ENCODE measurements at places on chromosomes 3 and 15. TPM values are rescaled to one million over a fixed set of nuclear protein-coding genes. Genes with fewer than 3 reads are reported as not detected.

GRCh38 chr3:86774082-86774691 is 216.8 kb downstream of the VGLL3 start:
- no peaks in the 10 kb centered on the region for H3K4me1 ChIP-seq
- H3K27me3 ChIP-seq, result no peaks in the 10 kb centered on the region
- H3K4me3 ChIP-seq, result no peak overlapping the region
- no peaks in the 10 kb centered on the region for H3K36me3 ChIP-seq
- no peak for DNase-seq

KBTBD8 gene
- not detected for total RNA-seq

CIP2A gene
- total RNA-seq, result 3.3 TPM

GOLGA8R gene
- total RNA-seq, result 0.26 TPM

LRRIQ4 gene
- not detected for total RNA-seq

- no peaks in the 10 kb centered on the region for H3K36me3 ChIP-seq
- H3K4me3 ChIP-seq, result no peak overlapping the region
- H3K4me1 ChIP-seq, result peaks cover 15% of the 10 kb centered on the region
- no peaks in the 10 kb centered on the region for H3K27me3 ChIP-seq
Measured at GRCh38 chr15:64635499-64636495, 139.6 kb downstream of the RBPMS2 start.

RGMA gene
- total RNA-seq, result 16.0 TPM

COL6A6 gene
- under 0.01 TPM for total RNA-seq

GRCh38 chr15:81562986-81563385 is 189.0 kb upstream of the TMC3 start:
- H3K27me3 ChIP-seq, result no peaks in the 10 kb centered on the region
- no peaks in the 10 kb centered on the region for H3K4me1 ChIP-seq
- H3K4me3 ChIP-seq, result no peak overlapping the region
- no peak for DNase-seq
- H3K36me3 ChIP-seq, result no peaks in the 10 kb centered on the region

DNA sequence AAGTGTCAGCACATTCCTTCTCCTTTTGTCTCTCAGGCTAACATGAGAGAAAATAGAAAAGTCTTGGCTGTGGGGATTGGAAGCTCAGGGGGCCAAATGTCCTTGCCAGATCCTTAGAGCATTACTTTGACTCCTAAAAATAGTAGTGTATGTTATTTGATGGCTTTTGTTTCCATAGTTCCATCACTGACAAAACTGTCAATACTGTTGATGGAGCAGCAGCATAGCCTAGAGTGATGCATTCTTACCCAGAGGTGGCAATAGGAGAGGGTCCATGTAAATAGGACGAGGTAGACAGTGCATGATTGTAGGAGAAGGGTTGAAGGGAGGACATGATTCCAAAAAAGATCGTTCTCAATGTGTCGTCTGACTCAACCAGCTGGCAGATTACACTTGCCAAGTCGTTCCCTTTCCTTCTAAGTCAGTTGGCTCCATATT is 282.7 kb upstream of the TPRG1 start:
- H3K27ac ChIP-seq, result no peak overlapping the region
- no peaks in the 10 kb centered on the region for H3K4me1 ChIP-seq
- H3K4me3 ChIP-seq, result no peak overlapping the region
- no peaks in the 10 kb centered on the region for H3K27me3 ChIP-seq

GRCh38 chr3:102460579-102460978 is 25.8 kb downstream of the ZPLD1 start:
- no peaks in the 10 kb centered on the region for H3K27me3 ChIP-seq
- DNase-seq, result no peak
- no peak overlapping the region for H3K4me3 ChIP-seq
- no peaks in the 10 kb centered on the region for H3K36me3 ChIP-seq
- H3K4me1 ChIP-seq, result no peaks in the 10 kb centered on the region

CYP1A1 gene
- not detected for total RNA-seq

DNA sequence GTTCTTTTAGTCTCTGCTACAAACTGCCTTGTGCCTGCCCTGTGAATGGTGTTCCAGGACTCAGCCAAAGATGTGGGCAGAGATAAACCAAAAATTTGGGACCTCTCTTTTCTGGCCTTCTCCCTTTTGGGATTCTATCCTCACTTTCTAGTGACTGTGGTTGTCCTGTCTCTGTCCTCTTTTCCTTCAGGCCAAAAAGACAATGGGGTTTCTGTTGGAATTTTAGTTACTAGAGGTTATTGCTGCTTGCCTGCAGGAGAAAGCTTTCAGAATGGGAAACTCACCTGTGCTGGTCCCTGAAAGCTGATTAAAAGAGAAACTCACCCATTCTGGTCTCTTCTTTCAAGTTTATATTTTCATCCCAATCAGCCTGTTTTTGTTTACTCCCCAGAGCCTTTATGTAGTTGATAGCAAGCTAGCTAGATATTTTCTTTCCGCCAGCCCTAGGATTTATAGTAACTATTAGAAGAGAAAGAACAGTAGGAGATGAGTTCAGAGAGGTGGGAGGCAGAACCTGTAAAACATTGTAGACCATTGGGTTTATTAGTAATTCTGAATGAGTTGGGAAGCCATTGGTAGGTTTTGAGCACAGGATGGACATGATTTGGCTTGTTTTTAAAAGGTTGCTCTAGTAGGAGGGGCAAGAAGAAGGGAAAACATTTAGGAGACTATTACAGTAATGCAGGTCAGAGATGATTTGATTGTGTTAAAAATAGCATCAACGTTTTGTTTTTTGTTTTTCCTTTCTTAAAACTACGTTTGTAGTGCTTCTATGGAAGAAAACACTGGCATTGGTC is 138.9 kb downstream of the TCF12 start:
- no peak overlapping the region for H3K4me3 ChIP-seq
- no peaks in the 10 kb centered on the region for H3K4me1 ChIP-seq
- no peak overlapping the region for H3K27ac ChIP-seq

GRCh38 chr3:12541625-12542024 is 3.7 kb downstream of the MKRN2OS start:
- no peaks in the 10 kb centered on the region for H3K4me1 ChIP-seq
- DNase-seq, result no peak
- H3K27ac ChIP-seq, result no peak overlapping the region

DNA sequence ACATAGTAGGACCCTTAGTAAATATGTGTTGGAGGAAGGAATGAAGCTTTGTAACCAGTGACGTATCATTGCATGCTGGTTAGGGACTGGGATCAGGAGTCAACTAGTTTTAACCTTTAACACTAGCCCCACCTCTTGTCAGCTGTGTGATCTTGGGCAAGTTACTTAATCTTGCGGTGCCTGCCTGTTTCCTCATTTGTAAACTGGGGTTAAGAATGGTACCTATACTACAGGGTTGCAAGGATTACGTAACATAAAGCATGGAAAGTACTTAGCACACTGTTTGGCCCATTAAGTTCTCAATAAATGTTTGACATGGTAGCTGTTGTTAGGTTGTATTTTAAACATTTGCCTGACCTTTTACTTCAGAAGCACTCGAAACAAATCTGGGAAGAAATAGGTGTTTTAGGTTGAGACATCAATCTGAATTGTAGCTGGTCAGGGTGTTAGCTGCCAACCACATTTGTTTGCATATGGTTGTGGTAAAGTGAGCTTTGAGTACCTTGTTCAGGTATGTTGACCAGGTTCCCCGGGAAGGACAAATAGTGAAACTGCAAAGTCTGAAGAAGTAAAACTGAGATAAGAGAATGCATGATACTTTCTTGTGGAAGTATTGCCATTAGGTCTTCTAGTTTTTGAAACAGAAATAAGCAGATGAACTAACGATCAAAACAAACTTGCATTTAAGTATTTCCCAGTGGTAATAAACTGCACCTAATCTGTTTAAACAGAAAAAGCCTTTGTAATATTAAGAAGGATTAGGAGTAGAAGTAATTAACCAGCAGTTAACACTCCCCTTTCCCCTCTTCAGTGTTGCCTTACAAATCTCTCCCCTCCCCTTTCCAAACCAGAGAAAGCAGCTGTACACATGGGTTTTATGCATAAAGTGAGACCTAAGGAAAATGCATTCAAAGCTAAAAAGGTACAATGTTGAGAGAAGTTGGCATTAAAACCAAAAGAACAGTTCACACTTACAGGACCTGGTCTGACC is 25.8 kb upstream of the SCAANT1 start:
- no peaks in the 10 kb centered on the region for H3K27me3 ChIP-seq
- no peaks in the 10 kb centered on the region for H3K4me1 ChIP-seq
- H3K27ac ChIP-seq, result no peak overlapping the region
- H3K4me3 ChIP-seq, result no peak overlapping the region
- no peaks in the 10 kb centered on the region for H3K36me3 ChIP-seq
- DNase-seq, result no peak

GRCh38 chr3:25009665-25010064 is 418.4 kb upstream of the RARB start:
- H3K4me3 ChIP-seq, result no peak overlapping the region
- no peaks in the 10 kb centered on the region for H3K36me3 ChIP-seq
- H3K27me3 ChIP-seq, result no peaks in the 10 kb centered on the region
- no peak for DNase-seq
- H3K4me1 ChIP-seq, result no peaks in the 10 kb centered on the region

DNA sequence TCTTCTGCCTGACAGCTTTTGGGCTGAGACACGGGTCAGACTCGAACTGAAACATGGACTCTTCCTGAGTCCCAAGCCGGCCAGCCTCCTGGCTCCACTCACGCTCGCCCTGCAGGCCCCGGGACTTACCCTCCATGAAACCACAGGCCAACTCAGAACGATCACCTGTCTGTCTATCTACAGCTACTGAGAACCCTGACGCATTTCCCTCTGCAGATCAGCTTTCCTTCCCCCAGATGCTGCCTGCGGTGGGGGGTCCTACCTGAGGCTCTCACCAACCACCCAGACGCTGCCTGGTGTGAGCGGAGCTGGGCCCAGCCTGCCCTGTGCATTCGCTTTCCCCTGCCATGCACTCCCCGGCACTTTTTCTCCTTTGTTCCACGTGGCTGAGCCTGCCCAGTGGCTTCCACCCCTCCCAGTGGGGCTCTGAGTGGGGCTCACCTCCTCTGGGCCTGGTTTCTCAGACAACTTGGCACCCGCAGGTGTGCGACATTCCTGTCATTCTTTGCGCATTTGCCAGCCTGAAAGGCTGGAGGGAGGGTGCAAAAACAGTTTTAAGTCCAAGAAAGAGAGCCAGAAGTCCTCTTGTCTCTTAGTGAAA is 60.2 kb downstream of the PLXNA1 start:
- DNase-seq, result no peak
- no peak overlapping the region for H3K27ac ChIP-seq
- no peaks in the 10 kb centered on the region for H3K4me1 ChIP-seq
- H3K36me3 ChIP-seq, result no peaks in the 10 kb centered on the region

UROC1 gene
- not detected for total RNA-seq

SHC4 gene
- not detected for total RNA-seq

TLR9 gene
- total RNA-seq, result 1.5 TPM

GRCh38 chr3:32175607-32176197 is 62.8 kb upstream of the CMTM8 start:
- H3K27me3 ChIP-seq, result no peaks in the 10 kb centered on the region
- no peak overlapping the region for H3K27ac ChIP-seq
- no peak overlapping the region for H3K4me3 ChIP-seq
- no peaks in the 10 kb centered on the region for H3K36me3 ChIP-seq

DNA sequence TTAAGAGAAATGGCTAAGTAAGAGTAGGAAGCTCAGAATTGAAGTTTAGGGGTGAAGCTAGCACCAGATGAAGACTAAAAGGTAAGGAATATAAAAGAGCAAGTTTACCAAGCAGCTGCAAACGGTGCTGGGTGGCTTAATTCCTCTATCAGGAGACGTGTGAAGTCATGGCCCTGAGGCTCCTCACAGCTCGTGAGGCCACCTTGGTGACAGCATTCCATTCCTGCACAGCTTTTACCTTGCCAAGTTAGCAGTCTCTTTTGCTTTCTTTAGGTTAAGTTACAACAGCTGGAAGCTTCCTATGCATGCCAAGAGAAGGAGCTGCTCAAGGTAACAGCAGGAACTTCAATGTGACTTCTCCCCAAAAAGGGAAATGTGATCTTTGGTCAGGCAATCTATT is 6.4 kb downstream of the TMCO5A start:
- no peaks in the 10 kb centered on the region for H3K4me1 ChIP-seq
- no peak overlapping the region for H3K27ac ChIP-seq
- no peaks in the 10 kb centered on the region for H3K36me3 ChIP-seq
- H3K4me3 ChIP-seq, result no peak overlapping the region
- H3K27me3 ChIP-seq, result no peaks in the 10 kb centered on the region

- no peaks in the 10 kb centered on the region for H3K4me1 ChIP-seq
- no peaks in the 10 kb centered on the region for H3K27me3 ChIP-seq
- no peak overlapping the region for H3K4me3 ChIP-seq
- no peaks in the 10 kb centered on the region for H3K36me3 ChIP-seq
- no peak overlapping the region for H3K27ac ChIP-seq
Measured at GRCh38 chr3:152079980-152080379, 188.7 kb upstream of the MBNL1 start.

GRCh38 chr3:173945806-173946205 is 548.3 kb downstream of the NLGN1 start:
- H3K36me3 ChIP-seq, result no peaks in the 10 kb centered on the region
- no peak overlapping the region for H3K4me3 ChIP-seq
- H3K27me3 ChIP-seq, result no peaks in the 10 kb centered on the region
- no peak overlapping the region for H3K27ac ChIP-seq
- no peaks in the 10 kb centered on the region for H3K4me1 ChIP-seq
- no peak for DNase-seq

UMPS gene
- 17.1 TPM for total RNA-seq

GRCh38 chr3:148750296-148750695 is 52.6 kb downstream of the AGTR1 start:
- DNase-seq, result no peak
- no peak overlapping the region for H3K27ac ChIP-seq
- H3K4me1 ChIP-seq, result no peaks in the 10 kb centered on the region
- H3K4me3 ChIP-seq, result no peak overlapping the region
- no peaks in the 10 kb centered on the region for H3K27me3 ChIP-seq
- no peaks in the 10 kb centered on the region for H3K36me3 ChIP-seq

DNA sequence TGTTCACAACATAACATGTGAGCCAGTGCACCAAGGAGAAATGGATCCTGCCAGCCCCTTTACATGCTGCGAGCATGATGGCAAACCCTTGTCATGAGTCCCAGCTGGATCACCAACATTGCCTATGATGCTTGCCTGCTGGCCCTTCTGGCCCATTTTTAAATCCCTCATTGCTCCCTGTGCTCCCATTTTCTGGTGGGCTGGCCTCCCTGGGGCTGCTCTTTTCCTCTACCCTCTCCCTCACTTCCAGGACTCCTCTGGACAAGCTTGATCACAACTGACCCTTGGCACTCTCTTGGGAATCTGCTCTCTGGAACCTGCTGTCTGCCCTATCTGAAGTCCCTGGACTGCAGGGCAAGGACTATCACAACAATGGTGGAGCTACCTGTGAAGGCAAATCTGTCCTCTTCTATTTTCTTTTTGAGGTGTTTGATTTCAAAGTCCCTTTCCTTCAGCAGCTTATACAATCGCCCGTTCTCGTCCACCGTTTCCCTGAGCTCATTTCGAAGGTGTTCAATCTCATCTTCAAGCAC is 16.3 kb downstream of the CCDC13 start:
- H3K27me3 ChIP-seq, result no peaks in the 10 kb centered on the region
- no peak overlapping the region for H3K27ac ChIP-seq
- H3K36me3 ChIP-seq, result no peaks in the 10 kb centered on the region
- no peak overlapping the region for H3K4me3 ChIP-seq

GRCh38 chr3:29099296-29099695 is 181.6 kb upstream of the RBMS3 start:
- H3K27ac ChIP-seq, result no peak overlapping the region
- DNase-seq, result no peak
- H3K4me1 ChIP-seq, result no peaks in the 10 kb centered on the region
- H3K27me3 ChIP-seq, result no peaks in the 10 kb centered on the region
